ENCODE measurements at places on chromosomes 11 and 22.

DNA sequence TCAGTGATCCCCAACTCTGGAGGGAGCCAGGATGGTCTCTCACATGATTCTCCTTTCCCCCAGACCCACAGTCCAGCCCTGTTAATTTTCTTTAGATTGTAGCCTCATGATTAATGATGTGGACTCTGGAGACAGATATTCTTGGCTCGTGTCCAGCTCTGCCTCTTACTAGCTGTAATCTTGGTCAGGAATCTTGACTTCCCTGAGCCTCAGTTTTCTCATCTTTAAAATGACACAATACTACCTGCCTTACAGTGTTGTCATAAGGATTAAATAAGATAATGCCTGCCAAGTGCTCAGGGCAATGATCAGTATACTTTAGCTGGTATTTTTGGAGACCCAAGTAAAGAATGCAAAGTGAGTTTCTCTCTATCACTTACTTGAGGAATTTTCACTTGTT is 60.0 kb downstream of the SPECC1L start:
- no peak for DNase-seq

GRCh38 chr11:72235351-72236057 is 8.5 kb downstream of the PHOX2A start:
- no peak for DNase-seq

- no peak for DNase-seq
These were observed 1.1 kb downstream of the MAPK12 start for GRCh38 chr22:50260434-50260800.

- no peak for DNase-seq
These were observed 12.6 kb upstream of the APLNR start for GRCh38 chr11:57249384-57250319.

DNA sequence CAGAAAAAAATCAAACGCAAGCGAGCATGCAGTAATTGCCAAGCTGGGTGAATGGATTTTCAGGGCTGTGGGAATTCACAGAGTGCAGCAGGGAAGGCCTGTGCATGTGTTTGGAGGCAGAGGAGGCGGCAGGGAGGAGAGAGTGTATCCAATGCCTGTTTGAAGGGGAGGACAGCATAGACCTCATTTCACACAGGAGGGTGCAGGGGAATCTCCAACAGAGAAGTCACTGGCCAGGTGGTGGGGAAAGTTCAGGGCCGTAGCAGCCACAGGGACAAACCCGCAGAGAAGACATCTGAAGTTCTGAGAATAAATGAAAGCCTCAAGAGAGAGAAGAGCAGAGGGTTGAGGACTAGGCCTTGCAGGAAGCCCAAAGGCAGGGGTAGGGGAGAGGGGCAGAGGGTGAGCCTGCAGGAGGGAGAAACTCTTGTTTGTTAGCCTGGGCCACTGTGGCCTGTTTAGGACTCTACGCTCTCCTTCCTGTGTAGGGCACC is 19.2 kb upstream of the KDM2A start:
- DNase-seq, result no peak
